Activated CD4-positive, alpha-beta T cell treated with anti-CD3 and anti-CD28 coated beads, Interleukin-2, amount 50 U/mL, for 4 hours (primary cell): ENCODE measurements at places on chromosomes 11 and 22.

GRCh38 chr11:62390722-62391121 is 28.1 kb upstream of the SCGB1A1 start:
- DNase-seq = no peak

DNA sequence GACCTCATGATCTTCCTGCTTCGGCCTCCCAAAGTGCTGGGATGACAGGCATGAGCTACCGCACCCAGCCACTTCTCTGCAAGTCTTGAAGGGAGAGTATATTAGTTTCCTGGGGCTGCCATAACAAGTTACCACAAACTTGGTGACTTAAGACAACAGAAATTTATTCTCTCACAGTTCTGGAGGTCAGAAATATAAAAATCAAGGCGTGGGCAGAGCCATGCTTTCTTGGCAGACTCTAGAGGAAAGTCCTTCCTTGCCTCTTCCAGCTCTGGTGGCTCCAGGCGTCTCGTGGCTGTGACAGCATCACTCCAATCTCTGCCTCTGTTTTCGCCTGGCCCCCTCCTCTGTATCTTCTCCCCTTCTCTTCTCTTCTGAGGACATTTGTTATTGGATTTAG is 110.2 kb upstream of the NAV2 start:
- DNase-seq = no peak

DNA sequence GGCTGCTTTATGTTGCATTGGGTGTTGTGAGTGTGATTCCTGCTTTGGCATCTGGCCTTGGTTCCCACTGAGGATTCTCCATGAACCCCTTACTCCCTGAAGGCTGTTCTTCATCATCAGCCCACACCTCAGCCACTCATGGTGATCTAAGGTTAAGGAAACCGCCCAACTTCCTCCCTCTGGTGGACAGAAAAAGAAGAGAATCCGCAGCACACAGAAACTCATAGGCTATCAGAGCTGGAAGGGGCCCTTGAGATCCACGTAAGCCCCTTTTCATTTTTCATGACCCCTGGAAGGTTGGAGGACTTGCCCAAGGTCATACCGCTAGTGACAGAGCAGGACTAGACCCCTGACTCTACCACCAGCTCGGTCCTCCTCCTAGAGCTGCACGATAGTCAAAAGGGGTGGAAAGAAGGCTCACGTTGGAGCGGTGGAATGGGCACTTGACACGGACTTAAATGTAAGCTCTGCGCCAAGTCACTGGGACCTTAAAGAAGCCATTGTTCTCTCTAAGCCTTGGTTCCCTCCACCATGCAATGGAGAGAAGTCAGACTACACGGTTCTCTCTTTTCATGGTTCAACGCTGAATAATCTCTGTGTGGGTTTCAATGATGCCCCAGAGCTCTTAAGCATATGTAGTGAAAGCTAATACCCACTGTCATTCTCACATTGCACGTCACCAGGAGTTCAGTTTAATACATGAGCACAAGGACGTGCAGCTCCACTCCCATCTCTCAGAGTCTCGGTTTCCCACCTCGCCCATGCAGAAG is 83.6 kb upstream of the CRTAM start:
- DNase-seq = peak; percentile 30

- DNase-seq = no peak
These were observed 109.7 kb downstream of the WNT7B start for GRCh38 chr22:45867118-45867905.

GRCh38 chr22:30304495-30305244 is 15.4 kb upstream of the CASTOR1 start:
- no peak for DNase-seq

DNA sequence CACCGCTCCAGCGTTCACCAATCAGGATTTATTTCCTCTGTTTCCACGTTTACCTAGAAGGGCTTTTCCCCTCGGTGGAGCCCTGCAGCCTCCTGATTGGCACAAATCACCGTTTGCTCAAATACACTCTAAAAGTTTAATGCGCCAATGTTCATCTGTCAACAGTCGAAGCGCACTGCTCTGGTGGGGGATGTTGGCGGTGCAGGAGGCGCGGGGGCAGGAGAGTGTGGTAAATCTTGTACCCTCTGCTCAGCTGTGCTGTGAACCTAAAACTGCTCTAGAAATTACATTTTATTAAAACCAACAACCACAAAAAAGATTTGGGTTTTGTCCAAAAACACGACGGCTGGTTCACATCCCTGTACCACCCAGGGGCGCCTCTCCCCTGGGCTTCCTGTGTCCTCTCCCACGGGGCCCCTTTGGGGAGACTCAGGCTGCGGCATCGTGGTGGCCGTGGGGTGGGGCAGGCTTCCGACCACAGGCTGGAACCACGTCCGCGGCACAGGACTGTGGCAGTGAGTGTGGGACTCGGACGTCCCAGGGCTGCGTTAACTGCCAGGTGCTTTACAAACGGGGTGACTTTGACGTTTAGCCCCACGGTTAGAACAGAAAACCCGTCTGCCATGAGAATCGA is 13.5 kb downstream of the TTLL8 start:
- DNase-seq = no peak

GRCh38 chr11:78205256-78205655 is 16.5 kb downstream of the USP35 start:
- DNase-seq = no peak

DNA sequence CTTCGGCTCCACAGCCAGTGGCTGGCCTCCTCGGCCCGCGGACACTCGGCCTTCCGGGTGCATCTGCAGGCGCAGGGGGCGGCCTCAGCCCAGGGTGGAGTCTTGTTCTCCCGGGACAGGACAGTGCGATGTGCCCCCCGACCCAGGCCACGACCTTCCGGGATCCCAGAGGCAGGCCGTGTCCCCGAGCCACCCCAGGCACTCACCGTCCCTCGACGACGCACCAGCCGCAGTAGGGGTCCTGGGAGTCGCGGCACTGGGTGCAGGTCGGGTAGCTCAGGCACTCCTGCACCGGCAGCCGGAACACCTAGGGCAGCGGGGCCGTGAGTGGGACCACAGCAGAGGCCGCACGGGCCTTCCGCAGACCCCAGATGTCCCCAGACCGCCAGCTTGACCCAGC is 17.6 kb upstream of the MAPK11 start:
- no peak for DNase-seq

DNA sequence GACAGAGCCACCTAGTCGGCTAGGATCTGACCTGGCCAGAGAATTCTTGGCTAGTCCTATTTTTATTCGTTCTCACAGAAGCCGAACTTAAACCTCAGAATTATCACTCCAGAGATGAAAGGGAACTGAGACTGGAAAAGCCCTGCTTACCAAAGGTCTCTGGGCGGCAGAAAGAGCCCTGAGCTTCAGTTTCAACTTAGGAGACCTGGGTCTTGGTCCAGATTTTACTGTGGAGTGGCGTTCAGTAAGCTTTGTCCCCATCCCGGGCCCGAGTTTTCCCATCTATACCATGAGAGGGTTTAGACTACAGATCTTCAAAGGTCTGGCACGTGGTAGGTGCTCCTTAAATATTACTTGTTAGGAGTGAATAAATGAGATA is 516 bp downstream of the NEU3 start:
- no peak for DNase-seq

DNA sequence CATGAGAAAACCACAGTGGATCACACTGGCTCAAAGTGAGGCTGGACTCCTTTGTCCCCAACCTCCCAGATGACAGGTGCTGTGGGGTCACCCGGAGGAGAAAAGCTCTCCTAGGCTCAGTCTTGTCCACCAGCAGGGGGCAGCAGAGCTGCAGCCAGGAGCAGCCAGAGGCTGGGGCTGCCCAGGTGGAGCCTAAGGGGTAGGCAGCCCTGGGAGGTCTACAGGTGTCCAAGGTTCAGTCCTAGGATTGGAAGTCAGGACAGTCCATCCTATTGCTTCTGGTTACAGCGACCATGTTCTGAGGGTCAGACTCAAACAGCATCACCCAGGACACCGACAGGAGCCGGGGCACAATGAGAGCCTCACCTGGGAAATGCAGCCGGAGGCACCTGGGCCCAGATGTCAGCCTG is 77.6 kb upstream of the IGLL5 start:
- DNase-seq = peak; percentile 73

DNA sequence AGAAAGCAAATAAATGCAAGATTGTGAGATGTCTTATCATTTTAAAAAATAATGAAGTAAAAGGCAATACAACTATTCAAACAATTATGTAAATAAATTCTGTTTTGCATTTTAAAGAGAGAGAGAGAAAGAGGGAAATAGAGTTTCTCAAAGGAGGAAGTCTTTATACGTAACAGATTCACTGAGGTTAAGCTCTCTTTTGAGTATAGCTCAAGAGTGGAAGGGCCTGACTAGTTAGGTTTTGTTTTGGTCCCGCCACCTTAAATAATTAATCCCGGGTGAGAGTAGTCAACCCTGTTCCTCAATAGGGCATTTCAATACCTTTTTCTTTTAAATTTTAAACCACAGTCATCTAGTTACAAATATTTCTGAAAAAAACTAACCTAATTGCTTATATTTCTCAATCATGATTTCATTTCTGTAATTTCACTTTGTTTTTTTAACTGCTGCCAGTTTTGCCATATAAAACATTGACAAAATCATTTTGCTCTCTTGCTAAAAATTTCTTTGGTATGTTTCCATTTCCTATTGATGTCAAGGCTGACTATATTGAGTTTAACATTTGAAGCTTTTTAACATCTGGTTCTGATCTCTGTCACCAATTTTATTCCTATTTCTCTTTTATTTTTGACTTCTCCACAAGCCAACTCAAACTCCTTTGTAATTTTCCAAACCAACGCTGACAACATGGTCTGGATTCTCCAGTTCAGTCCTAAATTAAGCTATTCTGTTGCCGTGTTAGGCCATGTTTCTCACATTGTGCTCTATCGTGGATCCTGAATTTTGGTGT is 10.3 kb downstream of the OR10D3 start:
- no peak for DNase-seq

GRCh38 chr11:17550450-17551346 is 3.6 kb downstream of the OTOG start:
- no peak for DNase-seq

DNA sequence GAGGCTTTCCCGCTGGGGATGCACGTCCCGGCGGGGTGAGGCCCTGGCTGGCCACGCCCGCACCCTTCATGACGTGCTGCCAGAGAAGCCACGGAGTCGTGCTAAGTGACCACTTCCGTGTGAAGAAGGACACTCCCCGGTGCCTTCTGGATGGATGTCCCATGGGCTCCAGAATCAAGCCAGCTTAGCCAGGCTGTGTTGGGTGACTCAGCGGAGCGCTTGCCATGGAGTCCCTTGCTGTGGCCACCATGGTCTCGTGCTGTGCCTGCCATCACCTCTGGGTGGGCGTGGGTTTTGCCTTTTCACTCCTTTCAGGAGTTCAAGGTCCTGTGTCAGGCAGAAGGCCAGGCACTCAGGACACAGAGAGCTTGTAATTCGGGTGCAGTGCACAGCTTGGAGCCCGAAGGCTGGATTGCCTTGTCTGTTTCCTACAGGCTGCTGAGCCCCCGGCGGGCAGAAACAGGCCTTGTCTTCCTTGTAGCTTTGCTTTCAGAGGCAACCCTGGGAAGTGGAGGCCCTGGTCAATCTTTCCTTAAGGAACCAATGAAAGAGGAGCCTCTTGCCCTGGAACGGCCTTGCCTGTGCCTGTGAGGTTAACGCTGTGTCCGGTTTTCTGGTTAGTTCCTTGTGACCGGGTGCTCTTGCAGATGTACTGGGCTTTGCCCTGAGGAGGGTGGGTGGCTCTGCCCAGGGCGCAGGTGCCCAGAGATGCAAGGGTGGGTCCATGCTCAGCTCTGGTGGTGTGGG is 268.6 kb downstream of the TBC1D22A start:
- DNase-seq = no peak

DNA sequence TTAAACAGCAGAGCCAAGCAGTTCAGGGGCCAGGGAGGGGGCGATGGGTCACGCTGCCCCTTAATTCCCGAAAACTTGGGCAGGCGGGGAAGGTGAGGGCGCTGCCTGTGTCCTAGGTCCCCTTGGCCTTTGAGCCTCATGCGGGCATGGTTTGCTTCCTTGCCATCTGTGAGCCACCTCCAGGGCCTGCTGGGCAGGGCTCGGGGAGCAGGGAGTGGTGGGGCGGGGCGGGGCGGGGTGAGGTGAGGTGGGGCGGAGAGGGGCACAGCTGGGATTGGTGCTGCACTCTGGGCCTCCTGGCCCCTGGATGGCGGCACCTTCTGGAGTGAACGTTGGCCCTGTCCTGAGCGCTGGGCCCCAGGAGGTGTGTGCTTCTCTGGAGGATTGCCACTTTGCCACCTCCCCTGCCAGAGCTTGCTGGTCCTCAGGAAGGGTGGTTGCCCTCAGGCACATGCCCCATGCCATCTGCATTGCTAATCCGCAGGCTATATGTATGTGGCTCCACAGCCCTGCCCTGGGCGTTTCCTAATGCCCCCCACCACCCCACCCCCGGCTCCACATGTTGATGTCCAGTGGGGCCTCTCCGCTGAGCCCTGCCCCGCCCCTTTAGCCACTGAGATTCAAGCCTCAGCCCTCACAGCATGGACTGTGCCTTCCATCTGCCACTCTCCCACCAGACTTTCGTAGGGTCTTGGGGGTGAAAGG is 352.5 kb downstream of the TBC1D22A start:
- no peak for DNase-seq

GRCh38 chr22:26903030-26903856 is 245.9 kb downstream of the MIAT start:
- no peak for DNase-seq

GRCh38 chr11:44398266-44399030 is 88.5 kb upstream of the ALX4 start:
- no peak for DNase-seq

DNA sequence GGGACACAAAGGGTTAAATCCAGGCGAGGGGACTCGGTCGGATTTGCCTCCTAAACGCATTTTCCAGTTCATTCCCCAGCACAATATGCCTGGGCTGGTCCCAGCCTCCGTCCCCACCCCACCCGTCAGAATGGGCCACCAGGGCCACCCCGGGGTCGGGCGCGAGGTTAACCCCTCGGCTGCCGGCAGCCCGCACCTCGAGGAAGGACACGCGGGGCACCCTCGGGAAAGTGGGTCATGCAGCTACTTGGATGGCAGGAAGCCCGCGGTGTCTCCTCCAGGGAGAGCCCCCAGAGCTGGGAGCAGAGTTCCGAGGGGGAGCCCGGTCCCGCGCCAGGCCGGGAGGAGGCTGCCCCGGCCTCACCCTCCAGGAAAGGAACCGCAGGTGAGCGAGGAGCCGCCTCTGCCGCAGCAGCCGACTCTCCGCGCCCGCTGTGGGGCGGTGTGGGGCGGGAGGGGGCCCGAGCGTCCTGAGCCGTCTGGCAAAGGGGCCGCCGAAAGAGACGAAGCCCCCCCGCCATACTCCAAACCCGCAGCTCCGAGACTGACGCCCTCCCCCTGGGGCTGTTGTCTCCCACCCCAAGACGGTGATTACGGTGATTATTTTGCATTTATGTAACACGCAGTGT is 1.4 kb downstream of the NECTIN1 start:
- no peak for DNase-seq

GRCh38 chr11:101445761-101446160 is 138.0 kb downstream of the TRPC6 start:
- no peak for DNase-seq
